H1 (cell line): ENCODE measurements at places on chromosomes 11 and 22. TPM values are rescaled to one million over a fixed set of nuclear protein-coding genes. Genes with fewer than 3 reads are reported as not detected.

NELL1 gene
- 0.06 and 0.21 TPM in 2 replicates for polyA plus RNA-seq

CNTN5 gene
- polyA plus RNA-seq, result not detected in 2 replicates

OR2AG1 gene
- not detected in 2 replicates for polyA plus RNA-seq

C1QTNF4 gene
- polyA plus RNA-seq, result 3.9 and 4.8 TPM in 2 replicates

- no peak for DNase-seq
Measured at GRCh38 chr22:43681731-43682360, 130.3 kb downstream of the EFCAB6 start.

DNA sequence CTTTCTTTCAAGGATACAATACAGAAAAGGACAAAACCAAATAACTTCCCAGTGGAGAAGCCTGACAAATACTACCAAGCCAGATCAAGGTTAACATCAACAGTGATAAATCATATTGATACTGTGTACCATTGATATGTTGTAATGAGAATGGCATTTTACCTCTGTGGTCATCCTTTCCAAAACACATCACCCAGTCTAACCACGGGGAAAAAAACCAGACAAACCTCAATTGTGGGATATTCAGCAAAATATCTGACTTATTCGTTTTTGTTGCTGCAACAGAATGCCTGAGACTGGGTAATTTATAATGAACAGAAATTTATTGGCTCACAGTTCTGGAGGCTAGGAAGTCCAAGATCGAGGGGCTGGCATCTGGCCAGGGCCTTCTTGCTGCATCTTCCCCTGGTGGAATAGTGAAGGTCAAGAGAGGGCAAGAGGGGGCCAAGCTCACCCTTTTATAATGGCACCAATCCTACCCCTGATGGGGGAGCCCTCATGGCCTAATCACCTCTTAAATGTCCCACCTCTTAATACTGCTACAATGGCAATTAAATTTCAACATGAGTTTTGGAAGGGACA lies 66.1 kb downstream of the FAM76B start:
- no peak for DNase-seq

- peak; percentile 25 for DNase-seq
Measured at GRCh38 chr22:47168900-47169800, 406.7 kb downstream of the TBC1D22A start.

DNA sequence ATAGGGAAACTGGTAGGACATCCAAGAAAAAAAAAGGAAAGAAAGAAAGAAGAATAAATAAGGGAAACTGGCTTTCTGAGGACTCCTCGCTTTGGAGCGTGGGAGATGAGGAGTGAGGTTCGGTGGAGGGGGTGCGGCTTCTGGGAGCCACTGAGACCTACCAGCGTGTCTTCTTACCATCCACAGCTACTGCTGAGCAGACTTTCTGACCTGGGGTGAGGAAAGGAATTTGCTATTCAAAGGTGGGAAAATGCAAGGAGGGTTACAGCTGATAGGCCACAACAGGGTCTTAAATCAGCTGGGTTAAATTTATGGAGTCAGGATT lies 488 bp upstream of the SELENOM start:
- DNase-seq, result no peak

DNA sequence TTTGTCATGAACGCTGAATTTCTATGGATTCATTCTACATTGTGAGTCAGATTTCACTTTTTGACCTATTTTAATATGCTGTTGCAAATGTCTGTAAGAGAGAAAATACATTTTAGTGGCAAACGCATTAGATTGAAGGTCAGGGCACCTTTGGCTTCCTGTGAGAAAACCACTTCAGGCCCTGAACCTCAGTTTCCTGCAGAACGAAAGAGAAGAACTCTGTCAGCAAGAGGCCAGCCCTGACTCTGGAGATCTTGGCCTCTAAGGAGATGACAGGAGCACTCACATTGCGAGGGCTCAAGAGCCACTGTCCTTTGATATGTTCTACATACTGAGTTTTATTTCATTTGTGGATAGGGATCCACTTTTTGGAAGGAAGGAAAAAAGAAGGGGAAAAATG lies 83.6 kb downstream of the KCNJ1 start:
- no peak for DNase-seq

DNA sequence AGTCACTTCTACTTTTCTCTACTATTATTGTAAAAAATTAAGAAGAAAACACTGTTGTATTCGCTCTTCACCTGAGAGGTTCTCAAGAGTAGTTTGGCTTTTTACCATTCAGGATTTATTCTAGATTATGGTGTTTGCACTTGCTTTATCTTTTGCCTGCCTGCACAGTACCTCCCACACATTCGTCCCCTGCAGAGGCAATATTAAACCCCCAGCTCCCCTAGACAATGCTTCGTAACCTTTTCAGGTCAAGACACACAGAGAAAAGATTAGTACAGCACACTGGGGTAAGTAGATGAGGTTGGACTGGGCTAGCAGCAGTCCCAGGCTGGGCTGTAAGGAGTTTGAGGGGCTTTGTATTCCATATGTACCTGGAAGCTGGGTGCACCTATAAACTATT lies 62.4 kb downstream of the TNRC6B start:
- no peak for DNase-seq
